Renal pelvis (tissue), 12 donors: ENCODE measurements at places on chromosomes 3 and 15. TPM values are rescaled to one million over a fixed set of nuclear protein-coding genes. Genes with fewer than 3 reads are reported as not detected.

The DAZL gene
- not detected for polyA plus RNA-seq

DNA sequence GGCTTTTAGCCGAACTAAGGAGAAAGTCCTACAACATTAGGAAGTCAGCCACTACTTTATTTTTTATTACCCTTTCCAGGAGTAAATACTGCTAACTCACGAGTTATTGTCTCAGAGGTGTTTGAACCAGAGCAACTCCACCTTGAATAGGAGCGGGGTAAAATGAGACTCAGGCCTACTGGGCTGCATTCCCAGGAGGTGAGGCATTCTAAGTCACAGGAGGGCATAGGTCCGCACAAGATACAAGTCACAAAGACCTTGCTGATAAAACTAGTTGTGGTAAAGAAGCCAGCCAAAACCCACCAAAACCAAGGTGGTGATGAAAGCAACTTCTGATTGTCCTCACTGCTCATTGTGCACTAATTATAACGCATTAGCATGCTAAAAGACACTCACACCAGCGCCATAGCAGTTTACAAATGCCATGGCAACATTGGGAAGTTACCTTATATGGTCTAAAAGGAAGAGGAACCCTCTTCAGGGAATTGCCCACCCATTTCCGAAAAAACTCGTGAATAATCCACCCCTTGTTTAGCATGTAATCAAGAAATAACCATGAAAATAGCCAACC, 555.9 kb downstream of the IGSF11 start:
- no peak for DNase-seq

GRCh38 chr3:30428251-30428650, 178.2 kb upstream of the TGFBR2 start:
- no peak for DNase-seq

- no peak for DNase-seq
Measured at GRCh38 chr3:42114130-42114725, 23.1 kb downstream of the TRAK1 start.

GRCh38 chr15:28960979-28961378, 75.2 kb downstream of the APBA2 start:
- no peak for DNase-seq

- no peak for DNase-seq
Measured at GRCh38 chr3:20100151-20100550, 59.9 kb downstream of the KAT2B start.

DNA sequence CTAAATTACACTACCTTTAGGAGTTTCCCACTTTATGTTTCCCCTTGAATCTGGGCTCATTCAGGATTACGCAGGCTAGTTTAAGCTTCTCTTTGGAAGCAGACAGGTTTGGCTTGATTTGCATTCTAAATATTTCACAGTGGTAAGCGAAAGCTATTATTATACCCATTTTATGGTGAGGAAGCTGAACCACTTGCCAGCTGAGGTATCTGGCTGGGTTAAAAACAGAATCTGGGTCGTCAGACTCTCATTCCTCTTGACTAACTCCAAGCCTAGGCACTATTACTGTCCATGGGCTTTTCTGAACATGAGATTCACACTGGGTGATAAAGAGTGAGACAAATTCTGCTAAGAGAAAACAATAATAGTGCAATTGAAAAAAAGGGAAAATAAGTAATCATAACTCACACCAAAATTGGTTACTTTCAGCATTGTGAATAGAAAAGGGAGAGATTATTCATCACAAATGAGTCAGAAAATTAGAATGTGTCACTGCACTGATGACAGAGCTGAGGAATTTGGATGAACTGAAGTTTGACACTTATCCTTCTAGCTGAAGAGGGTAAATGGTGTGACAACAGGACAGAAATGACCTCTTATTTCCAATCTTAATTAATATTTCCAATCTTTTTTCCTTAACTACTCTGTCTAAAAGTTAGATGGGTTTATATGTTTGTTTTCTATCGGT, 211.3 kb downstream of the TIGIT start:
- no peak for DNase-seq

DNA sequence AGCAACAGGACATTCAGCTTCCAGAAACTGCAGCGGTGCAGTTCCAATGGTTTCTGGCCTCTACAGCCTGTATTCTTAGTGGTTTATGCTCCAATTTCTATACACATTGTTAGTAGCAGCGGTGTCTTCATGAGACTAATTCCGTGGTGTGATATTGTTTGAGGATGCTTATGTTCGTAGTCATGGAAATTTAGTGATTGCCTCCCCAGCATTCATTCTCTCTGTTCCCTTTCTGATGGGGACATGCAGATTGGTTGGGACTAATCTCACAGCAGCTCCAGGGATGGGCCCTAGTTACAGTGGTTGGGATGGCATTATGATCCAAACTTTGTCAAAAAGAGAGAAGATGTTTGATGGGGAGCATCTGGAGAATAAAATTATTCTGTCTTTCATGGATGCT, 208.6 kb downstream of the CD47 start:
- DNase-seq: no peak

The SLC30A4 gene
- 9.2 TPM for polyA plus RNA-seq

DNA sequence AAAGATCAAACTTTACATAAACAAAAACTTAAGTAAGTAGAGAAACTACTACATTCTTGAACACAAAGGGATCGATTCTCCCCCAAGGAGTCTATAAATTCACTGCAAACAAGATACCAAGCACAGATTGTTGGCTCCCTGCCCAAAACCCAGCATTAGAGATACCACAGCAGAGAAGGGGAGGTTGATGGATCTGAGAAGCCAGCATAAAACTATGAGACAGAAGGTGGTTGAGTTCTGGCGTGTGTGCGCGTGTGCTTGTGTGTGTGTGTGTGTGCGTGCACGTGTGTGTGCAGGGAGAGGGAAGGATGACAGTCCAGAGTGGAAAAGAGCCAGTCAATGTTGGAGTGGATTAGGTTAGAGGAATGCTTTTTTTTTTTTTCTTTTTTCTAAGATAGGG, 143.2 kb upstream of the PRR20G start:
- DNase-seq: no peak
